ENCODE measurements at places on chromosomes 13 and 19.

- DNase-seq, result no peak
Measured at GRCh38 chr13:52896827-52897659, 48.6 kb upstream of the PCDH8 start.

GRCh38 chr13:50149932-50150331 is 134.7 kb downstream of the KCNRG start:
- no peak for DNase-seq

DNA sequence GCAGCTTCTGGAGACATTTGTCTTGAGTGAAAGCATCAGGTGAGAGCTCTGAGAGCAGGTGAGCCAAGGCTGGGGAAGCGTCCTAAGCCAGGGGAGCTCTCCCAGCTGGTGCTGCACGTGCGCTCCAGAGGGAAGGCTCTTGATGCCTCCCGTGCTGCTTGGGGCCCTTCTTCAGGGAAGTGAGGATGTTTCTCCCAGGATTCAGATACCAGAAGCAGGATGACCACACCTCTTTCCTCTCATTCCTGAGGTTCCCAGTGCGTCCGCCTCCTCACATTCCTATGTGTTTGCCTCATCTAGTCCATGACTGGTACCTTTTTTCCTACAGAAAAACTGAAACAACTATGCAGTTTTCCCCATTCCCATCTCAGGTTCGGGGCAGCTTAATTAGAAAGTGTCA is 231.0 kb upstream of the IRS2 start:
- DNase-seq, result peak; percentile 96

- DNase-seq, result no peak
Measured at GRCh38 chr13:103161476-103161875, 95.3 kb upstream of the SLC10A2 start.

DNA sequence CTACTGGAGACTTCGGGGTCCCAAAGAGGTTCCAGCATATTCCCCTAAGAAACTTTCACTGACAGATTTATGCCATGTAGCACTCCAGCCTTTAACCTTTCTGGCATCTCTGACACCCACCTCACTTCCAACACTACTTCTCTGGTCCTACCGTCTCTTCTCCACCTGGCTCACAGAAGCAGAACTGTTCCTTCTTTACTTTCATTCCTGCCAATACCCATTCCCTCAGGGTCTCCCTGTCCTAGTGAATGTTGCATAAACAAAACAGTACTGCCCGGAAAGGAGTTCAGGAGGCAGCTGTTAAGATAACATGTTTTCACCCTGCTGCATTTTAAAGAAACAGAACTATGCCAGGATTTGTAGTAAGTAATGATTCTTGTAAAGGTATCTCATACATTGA is 136.0 kb upstream of the MIR17HG start:
- DNase-seq, result no peak

GRCh38 chr13:40402931-40403431 is 263.5 kb downstream of the FOXO1 start:
- DNase-seq, result peak; percentile 72

GRCh38 chr13:49610176-49610575 is 18.1 kb upstream of the ARL11 start:
- DNase-seq, result no peak

DNA sequence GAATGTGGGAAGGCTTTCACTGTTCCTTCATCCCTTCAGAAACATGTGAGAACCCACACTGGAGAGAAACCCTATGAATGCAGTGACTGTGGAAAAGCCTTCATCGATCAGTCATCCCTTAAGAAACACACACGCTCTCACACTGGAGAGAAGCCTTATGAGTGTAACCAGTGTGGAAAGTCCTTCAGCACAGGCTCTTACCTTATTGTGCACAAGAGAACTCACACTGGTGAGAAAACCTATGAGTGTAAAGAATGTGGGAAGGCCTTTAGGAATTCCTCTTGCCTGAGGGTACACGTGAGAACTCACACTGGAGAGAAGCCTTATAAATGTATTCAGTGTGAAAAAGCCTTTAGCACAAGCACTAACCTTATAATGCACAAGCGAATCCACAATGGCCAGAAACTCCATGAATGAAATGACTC is 18.6 kb downstream of the ZNF177 start:
- DNase-seq, result no peak

DNA sequence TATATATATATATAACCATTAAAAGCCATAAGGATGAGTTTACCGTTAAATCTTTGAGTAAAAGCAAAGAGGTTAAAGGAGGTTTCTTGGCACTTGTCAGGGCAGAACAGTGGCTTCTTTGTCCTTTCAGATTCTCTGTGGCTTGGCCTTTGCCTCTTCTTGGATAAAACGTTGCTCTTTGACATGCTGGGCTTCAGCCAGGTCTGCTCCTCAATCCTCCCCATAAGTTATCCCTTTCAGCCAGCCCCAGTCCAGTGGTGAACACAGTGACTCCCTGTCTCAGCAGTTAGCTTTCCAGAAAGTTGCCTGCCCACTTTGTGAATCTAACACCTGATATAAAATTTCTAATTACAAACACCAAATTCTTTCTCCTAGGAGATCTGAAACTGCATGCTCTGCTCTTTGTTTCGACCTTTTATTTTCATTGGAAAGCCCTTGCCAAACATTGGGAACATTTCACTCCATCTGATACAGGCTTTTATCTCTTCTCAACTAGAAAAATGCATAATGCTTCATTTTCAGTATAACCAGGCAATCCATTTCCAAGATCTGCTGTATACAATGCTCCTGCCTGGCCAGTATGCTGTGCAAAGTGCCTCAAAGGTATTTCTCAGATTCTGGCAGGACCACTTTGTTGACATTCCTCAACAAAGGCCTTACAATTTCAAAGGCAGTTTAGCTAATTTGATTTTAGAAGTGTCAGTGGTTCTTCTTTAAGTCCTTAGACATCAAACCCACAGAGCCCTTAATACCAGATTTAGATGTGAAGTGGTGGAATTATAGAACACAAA is 16.2 kb upstream of the MED4 start:
- no peak for DNase-seq

DNA sequence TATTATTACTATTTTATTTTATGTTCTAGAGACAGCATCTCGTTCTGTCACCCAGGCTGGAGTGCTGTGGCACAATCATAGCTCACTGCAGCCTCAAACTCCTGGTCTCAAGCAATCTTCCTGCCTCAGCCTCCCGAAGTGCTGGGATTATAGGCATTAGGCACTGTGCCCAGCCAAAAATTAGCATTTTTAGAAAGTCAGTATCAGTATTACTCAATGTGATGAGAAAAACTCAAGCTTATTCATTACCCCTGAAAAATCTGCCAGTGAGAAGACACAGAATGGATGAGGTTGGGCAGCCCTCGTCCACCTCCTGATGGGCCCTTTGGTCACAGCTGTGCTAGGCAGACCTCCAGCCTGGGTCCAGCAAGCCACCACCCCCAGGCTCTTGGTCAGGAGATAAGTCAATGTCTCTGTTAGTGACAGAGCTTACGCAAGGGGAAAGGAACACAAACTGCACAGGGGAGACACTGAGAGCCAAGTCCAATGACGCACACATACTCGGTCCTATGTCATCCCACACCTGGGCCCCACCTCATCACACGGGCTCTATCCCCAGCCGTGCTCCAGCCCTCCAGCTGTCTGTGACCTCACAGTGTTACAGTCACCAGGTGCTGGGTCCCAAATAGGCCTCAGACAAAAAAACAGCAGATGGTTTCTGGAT is 19.8 kb downstream of the PEPD start:
- no peak for DNase-seq
